T-helper 17 cell (primary cell): ENCODE measurements at places on chromosomes 3 and 15. TPM values are rescaled to one million over a fixed set of nuclear protein-coding genes. Genes with fewer than 3 reads are reported as not detected.

DNA sequence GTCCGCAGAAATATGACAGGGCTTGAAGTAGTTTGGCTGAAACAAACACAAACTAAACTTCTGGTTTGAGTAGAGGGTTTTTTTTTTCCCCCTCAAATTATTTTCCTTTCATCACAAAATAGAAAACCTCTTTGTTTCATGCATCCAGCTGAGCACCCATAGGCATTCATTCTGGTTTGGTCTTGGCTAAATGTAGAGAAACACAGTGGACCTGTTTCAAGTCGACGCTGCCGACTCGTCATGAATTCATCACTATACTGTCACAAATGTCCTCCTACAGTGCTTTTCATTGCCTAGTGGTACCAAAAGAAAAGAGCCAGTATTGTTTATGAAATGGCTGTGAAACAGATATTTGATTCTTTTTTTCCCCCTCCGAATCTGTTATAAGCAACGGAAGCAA lies 52.4 kb upstream of the GYG1 start:
- H3K4me3 ChIP-seq = no peak overlapping the region
- peaks cover 45% of the 10 kb centered on the region for H3K27me3 ChIP-seq
- H3K4me1 ChIP-seq = peaks cover 2% of the 10 kb centered on the region
- H3K36me3 ChIP-seq = peaks cover 2% of the 10 kb centered on the region

GRCh38 chr15:66841953-66842681 lies 140.1 kb downstream of the SMAD6 start:
- no peak overlapping the region for H3K27ac ChIP-seq
- DNase-seq = no peak
- H3K4me1 ChIP-seq = peaks cover 15% of the 10 kb centered on the region

The PDZRN3 gene
- total RNA-seq = not detected

The NISCH gene
- 121 TPM for total RNA-seq
